Renal cortical epithelial cell (primary cell): ENCODE measurements at places on chromosomes 12 and 14.

DNA sequence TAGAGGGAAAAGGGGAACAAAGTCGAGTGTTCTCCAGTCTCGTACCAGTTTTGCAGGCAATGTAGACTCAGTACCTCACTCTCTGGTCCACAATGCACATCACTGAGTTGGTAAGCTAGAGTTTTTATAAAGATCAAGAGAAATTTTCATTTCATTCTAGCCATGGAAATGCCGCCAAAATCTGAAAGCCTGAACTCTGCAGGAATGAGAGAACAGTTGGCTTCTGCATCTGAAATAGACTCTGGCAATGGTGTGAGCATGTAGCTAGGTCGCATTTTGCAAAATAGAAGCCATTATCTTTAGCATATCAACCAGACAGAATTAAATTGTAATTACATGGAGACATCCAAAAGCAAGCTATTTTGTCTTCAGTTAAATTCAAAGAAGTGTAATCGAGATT is 381.0 kb downstream of the NOVA1 start:
- no peak for DNase-seq

DNA sequence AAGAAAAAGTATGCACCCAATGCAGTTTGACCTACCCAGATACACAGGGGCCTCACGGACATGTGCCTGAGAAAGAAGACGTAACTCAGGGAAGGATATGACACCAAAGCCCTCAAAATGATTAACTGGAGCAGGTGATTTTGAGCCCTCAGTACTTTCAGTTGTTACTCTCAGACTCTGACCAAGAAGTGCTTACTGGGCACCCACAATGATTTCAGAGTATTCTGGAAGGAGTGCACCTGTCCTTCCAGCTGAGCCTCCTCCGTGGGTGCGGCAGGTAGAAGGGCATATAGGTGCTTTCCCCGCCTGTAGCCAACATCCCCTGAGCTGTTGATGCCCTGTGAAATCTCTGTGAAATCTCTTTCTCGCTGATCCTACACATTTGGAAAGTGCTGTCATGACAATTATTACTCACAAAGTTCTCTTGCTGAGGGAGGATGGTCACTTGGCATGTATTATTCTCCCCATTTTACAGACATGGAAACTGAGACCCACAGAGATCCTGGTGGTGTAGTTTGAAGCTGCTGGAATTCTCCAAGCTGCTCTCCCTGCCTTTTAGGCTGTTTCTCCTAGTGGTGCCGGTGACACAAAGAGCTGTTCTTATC is 154.3 kb upstream of the CCND2 start:
- DNase-seq: no peak

GRCh38 chr12:23185346-23185745 is 560.4 kb downstream of the ETNK1 start:
- no peak for DNase-seq

DNA sequence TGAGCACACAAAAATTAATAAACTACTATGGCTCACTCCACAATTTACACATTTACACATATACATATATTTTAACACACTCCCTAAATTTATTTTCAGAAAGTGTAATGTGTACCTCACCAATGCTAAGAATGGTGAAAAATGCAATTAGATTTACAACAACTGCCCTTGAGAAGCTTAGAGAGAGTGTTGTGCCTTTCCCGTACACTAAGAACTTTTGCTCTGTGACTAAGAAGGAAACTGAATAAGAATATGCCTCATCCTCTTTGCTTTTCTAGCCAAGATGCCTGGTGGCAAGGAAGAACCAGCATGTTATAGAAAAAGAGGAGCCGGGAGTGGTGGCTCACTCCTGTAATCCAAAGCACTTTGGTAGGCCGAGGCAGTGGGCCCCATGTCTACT is 62.3 kb downstream of the SINHCAF start:
- DNase-seq: no peak

GRCh38 chr14:89325299-89325883 is 91.6 kb downstream of the FOXN3 start:
- DNase-seq: no peak

DNA sequence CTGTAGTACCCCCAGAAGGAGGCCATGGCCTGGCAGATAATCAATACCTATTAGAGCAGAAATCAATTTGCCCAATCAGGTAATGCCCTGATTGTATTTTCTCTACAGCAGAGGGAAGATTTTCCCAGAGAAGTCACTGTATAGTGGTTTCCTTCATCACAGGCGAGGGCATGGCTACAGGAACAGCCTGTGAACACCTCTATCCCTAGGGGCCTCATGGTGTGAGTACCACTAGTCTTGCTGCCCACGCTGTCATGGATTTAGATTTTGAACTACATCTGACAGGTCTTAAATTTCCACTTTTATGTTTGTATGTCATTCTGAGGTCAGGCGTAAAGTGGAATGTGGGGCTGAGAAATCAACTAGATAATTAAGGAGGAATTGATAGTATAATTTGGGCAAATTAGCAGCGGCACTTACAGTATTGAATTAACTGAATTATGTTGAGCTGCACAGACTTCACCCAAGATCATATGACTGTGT is 42.4 kb upstream of the STXBP6 start:
- no peak for DNase-seq

DNA sequence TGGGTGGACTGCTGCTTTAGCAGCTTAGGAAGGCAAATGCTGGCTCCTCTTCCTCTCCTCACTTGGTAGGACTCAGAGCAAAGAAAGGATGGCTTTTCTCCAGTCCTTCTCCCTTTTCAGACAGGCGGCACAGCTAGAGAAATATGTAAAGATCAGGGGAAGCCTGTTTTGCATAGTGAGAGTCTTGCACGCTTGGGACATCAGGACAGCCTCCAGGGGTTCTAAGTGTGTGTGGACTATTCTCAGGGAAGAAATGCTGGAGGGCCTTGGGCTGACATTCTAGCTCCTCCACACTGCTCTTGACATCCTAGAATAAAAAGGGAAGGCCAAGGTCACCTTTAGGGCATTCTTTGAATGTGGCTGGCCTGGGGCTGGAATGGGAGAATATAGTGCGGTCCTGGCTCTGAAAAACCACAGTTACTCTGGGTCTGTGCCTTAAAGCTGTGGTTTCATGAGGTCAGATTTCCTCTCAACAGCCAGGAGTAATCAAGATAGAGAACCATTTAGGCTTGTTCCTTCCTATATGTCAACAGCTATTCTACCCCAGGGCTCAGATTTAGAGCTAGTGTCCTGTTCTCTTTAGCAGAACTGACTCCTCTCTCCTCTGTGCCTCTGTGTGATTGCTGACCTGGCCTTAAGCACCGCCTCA is 24.3 kb downstream of the CMA1 start:
- DNase-seq: no peak

DNA sequence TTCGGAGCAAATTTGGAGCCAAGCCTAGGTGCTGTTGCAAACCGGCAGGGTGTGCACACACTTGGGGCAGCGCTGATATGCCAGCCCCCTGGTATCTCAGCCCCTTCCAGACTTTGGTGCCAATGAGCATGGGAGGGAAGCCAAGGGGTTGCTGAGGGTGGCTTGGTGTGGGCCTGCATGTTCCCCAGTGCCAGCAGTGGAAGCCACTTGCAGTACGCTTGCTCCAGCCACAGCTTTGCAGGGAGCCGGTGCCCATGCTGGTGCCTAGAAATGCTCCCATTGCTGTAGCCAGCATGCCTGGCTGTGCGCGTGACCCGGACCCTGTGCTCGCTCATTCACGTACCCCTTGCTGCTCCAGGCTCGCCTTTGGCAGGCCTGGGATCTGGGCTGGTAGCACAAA is 67.1 kb upstream of the DNM1L start:
- DNase-seq: no peak

DNA sequence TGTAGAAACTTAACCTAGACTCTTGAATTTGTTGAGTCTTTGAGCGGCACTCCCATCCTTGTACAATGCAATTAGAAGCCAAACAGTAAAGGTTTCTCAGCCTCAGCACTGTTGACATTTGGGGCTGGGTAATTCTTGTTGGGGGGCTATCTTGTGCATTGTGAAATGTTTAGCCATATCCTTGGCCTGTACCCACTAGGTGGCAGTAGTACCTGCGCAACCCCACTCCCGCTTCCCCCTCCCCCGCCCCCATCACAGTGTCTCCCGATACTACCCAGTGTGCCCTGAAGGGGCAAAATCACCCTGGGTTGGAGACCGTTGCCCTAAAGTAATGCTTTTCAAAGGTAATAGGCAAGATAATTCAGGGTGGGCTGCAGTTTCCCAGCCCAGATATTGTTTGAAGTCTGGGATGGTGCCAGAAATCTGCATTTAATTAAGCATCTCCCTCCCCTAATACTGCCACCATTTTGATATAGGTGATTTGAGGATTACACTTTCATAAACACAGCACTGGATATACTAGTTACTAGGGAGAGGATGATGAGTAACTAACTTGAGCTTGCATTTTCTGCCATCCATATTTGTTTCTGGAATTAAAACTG is 1.8 kb downstream of the COX6A1 start:
- peak; percentile 47 for DNase-seq

DNA sequence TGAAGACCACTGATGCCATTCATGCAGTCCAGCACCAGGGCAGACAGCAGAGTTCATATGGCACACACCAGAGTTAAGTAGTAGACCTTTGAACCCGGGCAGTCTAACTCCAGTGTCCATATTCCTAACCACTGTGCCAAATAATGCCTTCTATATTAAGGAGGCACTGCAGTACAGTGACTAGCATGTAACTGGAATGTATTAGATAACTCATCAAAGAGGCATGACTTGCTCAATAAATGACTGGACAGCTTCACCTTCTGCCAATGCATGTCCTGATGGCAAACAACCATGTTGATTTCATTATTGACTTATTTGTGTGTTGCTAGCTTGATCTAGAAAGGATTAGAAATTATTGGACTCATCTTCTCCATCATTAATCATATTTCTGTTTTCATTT is 40.2 kb downstream of the DACT1 start:
- DNase-seq: no peak

GRCh38 chr12:109624467-109624866 is 50.9 kb downstream of the MVK start:
- DNase-seq: no peak

DNA sequence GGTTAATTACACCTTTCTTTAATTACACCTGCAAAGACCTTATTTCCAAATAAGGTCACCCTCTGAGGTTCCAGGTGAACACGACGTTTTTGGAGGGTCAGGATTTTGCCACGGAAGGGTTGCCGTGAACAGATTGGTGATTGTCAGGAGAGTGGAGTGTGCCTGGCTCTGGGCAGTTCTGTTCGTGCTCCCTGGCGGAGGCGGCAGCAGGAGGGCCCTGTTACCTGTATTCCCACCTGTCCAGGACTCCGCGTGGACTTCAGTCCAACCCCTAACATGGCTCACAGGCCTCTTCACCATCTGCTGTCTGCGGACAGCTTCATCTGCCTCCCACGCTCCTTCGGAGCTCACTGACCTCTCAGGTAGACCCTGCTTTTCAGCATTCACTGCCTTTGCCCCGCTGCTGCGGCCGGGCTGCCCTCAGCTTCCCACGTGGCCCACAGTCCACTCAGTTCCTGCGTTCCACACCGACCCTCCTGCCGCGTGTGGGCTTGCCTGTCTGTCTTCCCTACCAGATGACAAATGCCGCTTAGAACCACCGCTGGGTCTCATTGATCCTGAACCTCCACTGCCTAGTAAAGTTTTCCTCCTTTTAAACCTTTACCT is 187.5 kb upstream of the DIO3 start:
- no peak for DNase-seq

GRCh38 chr12:11879306-11879705 is 191.4 kb upstream of the BCL2L14 start:
- DNase-seq: peak; percentile 49

DNA sequence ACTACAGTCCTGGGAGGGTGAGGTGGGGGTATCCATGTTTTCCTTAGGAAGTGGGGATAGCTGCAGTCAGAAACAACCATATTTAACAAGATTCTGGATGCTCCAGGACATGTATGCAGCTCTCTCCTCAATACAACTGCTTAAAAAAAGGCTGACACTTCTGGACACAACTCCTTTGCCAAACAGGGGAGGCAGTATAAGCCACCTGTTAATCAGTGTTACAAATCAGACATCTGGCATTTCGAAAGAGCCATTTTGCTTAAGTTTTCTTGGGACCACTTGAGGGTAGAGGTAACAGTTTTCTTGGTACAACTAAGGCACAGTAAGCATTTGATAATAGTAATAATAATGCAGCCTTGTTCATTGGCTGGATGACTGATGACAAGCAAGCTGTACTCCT is 47.1 kb downstream of the RPGRIP1 start:
- no peak for DNase-seq

DNA sequence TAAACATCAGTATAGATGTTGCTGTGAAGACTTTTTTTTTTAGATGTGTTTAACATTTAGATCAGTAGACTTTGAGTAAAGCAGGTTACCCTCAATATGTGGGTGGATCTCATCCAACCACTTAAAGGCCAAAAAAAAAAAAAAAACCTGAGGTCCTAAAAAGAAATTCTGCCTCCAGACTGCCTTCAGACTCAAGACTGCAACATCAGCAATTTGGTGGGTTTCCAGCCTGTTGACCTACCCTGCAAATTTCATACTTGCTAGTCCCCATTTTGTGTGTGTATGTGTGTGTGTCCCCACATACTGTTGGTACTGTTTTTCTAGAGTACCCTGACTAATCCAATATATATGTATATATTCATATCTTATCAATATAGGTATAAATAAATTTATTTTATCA is 55.6 kb downstream of the OSBPL8 start:
- no peak for DNase-seq

DNA sequence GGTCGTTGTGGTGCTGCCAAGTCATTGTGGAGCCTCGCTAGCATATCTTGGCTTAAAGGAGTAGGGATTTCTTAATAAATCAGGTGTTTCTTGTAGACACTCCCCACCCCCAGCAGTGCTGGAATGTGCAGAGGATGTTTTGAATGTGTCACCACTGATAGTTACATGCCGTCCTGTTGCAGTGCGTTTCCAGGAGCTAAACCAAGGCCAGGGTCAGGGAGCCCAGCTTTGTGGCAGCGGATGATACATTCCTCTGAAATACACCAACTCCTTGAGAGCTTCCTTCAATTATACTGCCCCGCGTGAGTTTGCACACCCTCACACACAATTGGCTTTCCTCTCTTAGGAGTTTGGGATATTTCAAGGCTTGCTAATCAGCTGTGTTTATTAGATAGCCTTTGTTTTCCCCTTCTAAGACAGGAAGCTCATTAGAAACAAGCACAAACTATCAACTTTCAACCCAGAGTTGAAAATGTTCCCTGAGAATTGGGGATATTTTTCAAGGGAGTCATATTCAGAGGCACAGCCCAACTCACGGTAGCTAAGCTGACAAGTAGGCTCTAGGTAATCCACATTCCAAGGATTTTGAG is 154.9 kb downstream of the C12orf75 start:
- DNase-seq: peak; percentile 73

GRCh38 chr12:57089271-57090245 is 644 bp downstream of the NAB2 start:
- DNase-seq: no peak

GRCh38 chr14:95503365-95504134 is 12.9 kb downstream of the SYNE3 start:
- DNase-seq: no peak
